ENCODE measurements at places on chromosomes 6 and 20.
A peak's percentile ranks its signal among the peaks of the same experiment; 100 is the strongest.

GRCh38 chr20:38156888-38157634 is 8.0 kb downstream of the TGM2 start:
- no peak for DNase-seq

DNA sequence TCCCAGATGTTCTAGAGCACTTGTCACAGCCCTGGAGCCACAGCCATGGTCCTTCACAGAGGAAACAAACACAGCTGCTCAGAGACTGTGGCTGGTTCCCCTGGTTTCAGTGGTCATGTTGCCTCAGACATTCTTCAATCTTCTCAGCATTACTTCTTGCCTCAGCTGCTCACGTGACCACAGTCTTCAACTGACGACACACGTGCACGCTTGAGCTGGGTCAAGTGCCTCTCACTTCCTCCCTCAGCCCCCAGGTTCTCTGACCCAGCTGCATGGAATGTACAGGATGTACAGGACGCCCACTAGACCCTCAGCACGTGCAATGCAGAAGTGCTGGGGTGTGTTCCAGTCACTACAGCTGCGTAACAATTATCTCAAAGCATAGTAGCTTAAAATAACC is 159.8 kb upstream of the GGTLC1 start:
- DNase-seq, result no peak

GRCh38 chr20:46400828-46401477 is 5.5 kb downstream of the ELMO2 start:
- DNase-seq, result no peak

DNA sequence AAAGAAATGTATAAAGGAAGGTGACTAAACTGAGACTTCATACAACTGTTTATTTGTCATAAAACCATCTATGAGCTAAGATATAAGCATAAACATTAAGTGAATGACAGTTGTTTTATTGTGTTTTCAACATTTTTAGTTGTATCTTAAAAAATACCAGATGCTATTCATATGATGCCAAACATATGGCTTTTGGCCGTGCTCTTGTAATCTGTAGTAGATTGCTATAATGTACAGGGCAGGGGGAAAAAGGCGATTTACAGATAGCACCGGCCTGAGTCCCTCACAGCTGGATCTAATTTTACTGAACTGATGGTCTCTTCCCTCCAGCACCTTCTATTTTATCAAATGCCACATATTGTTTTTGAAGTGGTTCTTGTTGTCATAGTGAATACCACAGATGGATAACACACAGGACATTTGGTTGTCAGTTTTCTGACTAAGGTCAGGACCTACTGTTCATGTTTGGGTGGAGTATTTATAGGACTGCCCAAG is 48.2 kb downstream of the CENPW start:
- no peak for DNase-seq

GRCh38 chr6:579339-579738 is 77.6 kb downstream of the HUS1B start:
- no peak for DNase-seq

- no peak for DNase-seq
These were observed 374.1 kb downstream of the BCKDHB start for GRCh38 chr6:80480421-80481157.

DNA sequence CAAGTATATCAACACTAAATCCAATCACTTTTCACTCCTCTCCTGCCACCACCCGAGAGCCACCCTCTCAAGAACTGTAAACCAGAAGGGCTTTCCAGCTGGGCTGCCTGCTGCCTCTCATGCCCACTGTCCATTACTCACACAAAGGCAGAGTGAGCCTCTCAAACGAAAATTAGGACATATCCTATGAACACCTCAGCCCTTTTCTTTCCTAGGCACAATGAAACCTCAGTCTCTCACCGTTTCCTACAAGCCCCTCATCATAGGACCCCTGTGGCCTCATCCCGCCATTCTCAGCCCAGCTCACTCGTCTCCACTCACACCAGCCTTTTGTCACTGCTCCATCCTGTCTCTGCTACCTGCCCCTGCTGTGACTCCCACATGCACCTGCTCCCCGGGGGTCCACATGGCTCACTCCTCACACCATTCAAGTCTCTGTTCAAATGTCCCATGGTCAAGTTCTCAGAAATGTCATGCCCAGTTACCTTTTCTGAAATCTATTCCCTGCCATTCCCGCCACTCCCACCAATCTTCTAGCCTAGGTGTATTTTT is 7.4 kb downstream of the HLA-F start:
- DNase-seq, result no peak

DNA sequence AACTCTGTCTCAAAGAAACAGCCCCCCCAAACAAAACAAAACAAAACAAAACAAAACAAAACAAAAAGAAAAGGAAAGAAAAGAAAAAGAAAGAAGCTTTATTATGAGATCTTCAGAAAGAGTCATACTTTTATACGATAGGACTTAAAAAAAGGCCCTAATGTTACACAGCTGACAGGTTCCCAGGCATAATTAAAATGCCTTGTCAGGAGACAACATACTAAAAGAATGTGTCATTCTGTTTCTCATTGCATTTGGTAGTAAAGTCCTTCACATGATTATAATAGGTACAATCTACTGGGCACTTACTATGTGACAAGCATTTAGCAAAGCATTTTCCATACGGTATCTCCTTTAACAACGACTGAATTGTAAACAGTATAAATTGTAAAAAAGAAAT is 36.4 kb upstream of the RPN2 start:
- DNase-seq, result no peak

GRCh38 chr6:10478187-10479040 is 42.7 kb upstream of the GCNT2 start:
- no peak for DNase-seq

- no peak for DNase-seq
These were observed 53.7 kb upstream of the TMX4 start for GRCh38 chr20:8073024-8073832.

- no peak for DNase-seq
These were observed 17.5 kb downstream of the SPDEF start for GRCh38 chr6:34538581-34538980.

DNA sequence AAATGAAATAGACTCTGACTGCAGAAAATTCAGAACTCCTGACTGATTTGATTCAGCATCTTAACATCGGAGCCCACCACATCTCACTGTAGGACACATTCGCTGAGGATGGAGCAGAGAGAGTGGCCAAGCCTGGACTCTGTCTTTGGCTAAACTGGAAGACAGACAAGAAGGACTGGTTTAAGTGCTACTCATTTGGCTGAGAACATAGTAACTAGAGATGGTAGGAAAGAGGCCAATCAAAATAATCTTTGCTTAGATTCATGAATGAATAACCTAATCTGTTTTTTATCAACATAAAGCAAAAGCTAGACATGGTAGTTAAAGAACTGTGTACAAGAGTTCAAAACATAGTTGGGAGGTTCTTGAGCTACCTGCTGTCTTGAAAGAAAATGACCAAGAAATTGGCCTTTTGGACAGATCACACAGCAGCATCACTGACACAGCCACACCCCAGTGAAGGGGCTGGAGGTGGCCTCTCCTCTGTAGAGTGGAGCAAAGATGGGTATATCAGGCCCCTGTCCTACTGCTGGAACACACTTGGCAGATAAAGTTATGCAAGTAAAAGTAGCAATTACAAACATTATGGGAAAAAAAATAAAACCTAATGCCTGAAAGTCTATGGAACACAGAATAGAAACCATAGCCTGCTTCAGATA is 87.1 kb upstream of the NT5E start:
- DNase-seq, result no peak

DNA sequence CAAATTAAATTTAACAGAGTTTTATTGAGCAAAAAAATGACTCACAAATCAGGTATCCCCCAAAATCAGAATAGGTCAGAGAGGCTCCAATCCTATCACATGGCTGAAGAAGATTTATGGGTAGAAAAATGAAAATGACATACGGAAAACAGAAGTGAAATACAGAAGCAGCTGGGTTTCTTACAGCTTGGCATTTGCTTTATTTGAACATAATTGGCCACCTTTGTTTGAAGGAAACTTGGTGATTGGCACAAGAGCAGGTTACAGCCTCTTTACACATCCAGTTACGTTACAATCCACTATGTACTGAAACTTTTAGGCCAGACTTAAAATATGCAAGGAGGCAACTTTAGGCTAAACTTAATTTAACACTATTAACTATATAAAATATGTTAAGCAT is 11.7 kb upstream of the TREM2 start:
- no peak for DNase-seq

GRCh38 chr6:90294614-90294988 is 2.0 kb downstream of the BACH2 start:
- DNase-seq, result peak; percentile 36

DNA sequence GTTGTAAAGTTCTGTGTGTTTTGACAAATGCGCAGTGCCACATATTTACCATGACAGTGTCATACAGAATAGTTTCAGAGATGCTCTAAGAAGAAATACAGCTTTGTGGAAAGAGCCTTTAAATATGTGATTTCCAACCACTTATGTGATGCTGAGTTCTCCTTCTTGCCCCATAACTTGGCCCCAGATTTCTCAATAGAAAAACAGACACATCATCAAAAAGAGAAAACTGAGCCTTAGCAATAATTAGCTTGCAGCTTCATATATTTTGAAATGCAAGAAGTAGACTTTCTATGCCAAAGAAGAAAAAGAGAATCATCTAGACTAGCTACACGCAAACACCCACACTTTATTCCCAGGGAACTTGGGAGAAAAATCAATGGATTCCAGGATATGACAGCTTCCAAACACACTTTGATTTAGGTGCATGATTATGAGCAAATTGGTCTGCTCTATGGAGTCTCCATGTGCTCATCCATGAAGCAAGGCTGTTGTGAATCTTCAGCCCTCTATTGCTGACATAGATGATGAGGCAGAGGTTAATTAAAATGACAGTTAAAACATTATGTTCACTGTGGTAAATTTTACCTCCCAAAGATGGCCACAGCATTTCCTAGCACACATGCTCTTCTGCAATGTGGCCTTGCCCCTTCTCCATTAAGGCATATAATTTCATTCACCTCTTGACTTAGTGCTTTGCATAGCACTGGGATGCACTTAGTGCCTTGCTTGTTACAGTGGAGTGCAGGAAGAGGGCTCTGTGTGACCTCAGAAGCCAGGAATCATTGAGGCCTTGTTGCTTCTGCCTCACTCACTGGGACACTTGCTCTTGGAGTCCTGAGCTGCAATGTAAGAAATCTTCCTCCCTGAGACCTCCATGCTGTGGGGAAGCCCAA is 174.6 kb downstream of the SYNDIG1 start:
- DNase-seq, result no peak

GRCh38 chr6:161549977-161550655 is 276.3 kb upstream of the AGPAT4 start:
- no peak for DNase-seq

- DNase-seq, result no peak
These were observed 9.4 kb downstream of the ARFGAP1 start for GRCh38 chr20:63281742-63282665.

- no peak for DNase-seq
These were observed 158.2 kb upstream of the MCHR2 start for GRCh38 chr6:100152201-100152600.

DNA sequence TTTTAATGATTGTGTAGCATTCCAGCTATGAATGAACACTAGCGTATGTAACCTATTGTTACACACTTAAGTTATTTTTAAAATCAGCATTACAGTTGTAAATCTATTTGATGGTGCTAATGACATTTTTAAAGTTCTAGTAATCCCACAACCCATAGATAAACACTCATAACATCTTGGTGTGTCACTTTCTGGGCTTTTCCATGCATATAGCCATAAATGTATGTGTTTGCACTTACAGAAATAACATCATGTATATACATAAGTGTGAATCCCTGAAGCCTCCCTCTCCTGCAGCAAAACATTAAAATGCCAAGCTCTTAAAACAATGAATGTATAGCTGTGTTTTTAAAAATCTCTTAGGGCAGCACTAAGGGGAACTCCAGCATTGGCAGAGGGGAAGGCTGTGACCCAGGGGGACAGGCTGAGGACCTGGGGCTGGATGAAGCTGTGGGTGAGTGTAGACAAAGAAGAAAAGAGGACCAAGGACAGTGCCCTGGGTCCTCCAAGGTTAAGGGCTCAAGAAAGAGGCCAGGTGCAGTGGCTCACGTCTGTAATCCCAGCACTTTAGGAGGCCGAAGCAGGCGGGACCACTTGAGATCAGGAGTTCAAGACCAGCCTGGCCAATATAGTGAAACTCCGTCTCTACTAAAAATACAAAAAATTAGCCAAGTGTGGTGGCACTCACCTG is 929 bp upstream of the CENPB start:
- no peak for DNase-seq

- DNase-seq, result no peak
These were observed 43.1 kb upstream of the SNX9 start for GRCh38 chr6:157779705-157780604.

- no peak for DNase-seq
These were observed 5.7 kb downstream of the VSX1 start for GRCh38 chr20:25076201-25076600.

DNA sequence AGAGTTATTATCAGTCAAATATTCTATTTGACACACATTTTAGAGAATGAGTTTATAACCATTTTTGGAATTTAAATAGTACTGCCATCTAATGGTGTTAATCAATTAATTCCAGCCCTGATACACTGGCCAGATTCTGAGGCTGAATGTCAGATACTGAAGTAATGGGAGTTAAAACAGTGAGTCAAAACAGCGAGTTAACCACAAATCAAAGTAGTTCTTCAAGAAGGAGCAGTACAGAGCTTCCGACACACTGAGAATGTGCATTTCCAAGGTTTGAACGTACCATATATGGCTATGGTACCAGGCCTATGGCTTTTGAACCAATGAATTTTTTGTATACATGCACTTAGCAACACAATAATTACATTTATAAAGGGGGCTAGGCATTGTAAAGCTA is 11.3 kb upstream of the CEP43 start:
- no peak for DNase-seq

- DNase-seq, result no peak
These were observed 998.9 kb upstream of the GJE1 start for GRCh38 chr6:141133836-141134235.

- no peak for DNase-seq
These were observed 85.4 kb upstream of the MYLIP start for GRCh38 chr6:16043171-16044135.

- DNase-seq, result no peak
These were observed 13.2 kb downstream of the DNAJC5 start for GRCh38 chr20:63908008-63908682.

GRCh38 chr20:53243152-53243551 is 271.0 kb downstream of the TSHZ2 start:
- no peak for DNase-seq

DNA sequence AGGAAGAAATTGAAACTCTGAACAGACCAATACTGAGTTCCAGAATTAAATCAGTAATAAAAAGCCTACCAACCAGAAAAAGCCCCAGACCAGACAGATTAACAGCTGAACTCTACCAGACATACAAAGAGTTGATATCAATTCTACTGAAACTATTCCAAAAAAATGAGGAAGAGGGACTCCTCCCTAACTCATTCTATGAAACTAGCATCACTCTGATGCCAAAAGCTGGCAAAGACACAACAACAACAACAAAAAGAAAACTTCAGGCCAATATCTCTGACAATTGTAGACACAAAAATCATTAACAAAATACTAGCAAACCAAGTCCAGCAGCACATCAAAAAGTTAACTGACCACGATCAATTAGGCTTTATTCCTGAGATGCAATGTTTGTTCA is 246.0 kb upstream of the RUNX2 start:
- no peak for DNase-seq
